ENCODE measurements at places on chromosomes 16 and 17. TPM values are rescaled to one million over a fixed set of nuclear protein-coding genes. Genes with fewer than 3 reads are reported as not detected.

DNA sequence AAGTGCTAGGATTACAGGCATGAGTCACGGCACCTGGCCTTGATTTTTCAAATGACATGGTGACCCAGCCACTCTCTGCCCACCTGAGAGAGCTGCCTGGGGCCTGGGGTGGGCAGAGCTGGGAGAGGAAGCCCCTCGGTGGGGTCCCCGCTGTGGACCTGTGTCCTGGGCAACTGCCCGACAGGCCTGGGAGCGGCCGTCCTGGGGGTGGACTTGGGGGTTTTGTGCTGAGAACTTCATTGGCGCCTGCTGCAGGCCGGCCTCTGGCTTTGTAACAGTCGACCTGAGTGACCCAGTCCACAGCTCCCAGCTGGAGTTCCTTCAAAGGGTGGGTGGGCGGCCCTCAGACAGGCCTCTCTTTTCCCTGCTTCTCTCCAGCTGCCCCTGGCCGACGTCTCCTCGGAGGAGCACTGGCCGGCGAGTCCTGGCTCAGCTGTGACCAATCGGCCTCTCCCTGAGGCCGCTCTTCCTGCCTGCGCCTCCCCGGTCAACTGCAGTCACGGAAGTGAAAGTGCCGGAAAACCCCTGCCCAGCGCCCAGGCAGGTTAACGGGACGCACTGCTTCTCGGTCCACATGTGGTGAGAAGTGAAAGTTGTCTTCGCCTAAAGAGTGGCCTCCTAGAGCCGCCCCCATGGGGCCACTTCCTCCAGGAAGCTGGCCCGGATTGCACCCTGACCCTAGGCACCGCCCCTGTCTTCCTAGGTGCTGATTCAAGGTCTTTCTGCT, 5.5 kb downstream of the CBFA2T3 start:
- no peak for DNase-seq

DNA sequence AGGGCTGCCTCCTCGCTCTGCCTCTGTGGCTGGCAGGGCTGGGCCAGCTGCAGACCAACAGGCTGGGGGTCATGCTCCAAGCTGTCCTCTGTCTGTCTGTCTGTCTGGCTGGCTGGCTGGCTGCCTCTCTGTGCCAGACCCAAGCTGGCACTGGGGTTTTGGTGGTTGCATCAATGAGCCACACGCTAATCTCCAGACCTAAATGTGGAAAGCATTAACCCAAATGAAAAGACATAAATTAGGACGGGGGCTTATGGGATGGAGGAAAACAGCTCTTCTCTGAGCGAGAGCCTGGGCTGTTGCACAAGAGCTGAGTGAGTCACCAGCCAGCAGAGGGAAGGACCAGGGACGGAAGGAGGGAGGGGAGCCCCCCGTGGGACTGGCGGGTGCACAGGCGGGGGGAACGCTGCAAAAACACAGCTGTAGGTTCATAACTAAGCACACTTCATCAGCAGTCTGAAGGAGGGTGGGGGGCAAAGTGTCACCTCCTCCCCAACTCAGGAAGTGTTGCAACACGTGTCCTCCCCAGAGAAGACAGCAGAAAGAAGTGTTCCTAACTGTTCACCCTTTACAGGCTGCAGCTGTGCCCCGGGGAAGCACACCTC, 83.4 kb downstream of the GAS7 start:
- peak; percentile 68 for DNase-seq

GRCh38 chr17:17729620-17730249, 48.5 kb downstream of the RAI1 start:
- peak; percentile 57 for DNase-seq

The UBTF gene
- 138 TPM for polyA plus RNA-seq

DNA sequence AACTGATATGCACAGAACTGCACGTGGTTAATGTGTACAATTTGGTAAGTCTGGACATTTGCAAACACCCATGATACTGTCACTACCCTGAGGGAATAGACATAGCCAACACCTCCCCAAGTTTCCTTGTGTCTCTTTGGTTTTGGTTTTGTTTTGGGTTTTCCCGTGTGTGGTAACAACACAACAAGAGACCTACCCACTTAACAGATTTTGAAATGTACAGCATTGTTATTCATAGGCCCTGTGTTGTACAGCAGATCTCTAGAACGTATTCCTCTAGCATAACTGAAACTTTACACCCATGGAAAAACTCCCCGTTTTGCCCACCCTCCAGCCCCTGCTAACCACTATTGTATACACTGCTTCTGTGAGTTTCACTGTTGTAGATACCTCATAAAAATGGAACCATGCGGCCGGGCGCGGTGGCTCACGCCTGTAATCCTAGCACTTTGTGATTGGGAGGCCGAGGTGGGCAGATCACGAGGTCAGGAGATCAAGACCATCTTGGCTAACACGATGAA, 76.3 kb upstream of the TBC1D3K start:
- no peak for DNase-seq

The KRTAP2-3 gene
- not detected for polyA plus RNA-seq

The OTOA gene
- polyA plus RNA-seq, result 0.09 TPM

DNA sequence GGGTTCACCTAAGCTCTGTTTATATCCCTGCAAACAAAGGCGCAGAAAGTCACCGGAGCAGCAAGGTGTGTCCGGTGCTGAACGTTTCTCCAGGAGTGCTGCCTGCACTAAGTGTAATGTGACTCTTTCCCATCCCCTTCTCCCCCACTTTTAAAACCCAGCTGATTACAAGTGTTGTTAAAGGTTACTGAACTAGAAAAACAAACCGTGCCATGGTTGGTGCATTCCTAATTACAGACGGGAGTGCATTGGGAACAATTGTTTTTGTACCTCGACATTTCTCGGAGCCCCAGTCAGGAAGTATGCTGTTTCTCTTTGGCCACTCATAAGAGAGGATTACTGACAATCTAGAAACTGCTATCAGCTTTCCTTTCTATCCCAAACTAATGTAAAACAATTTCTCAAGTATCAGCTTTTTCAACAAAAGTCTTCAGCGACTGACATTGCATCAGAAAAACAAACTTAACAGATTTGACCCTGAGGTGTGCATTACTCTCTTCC, 441.0 kb upstream of the SALL1 start:
- DNase-seq, result peak; percentile 90

The RECQL5 gene
- polyA plus RNA-seq, result 43.5 TPM

The CD300LB gene
- 0.24 TPM for polyA plus RNA-seq

DNA sequence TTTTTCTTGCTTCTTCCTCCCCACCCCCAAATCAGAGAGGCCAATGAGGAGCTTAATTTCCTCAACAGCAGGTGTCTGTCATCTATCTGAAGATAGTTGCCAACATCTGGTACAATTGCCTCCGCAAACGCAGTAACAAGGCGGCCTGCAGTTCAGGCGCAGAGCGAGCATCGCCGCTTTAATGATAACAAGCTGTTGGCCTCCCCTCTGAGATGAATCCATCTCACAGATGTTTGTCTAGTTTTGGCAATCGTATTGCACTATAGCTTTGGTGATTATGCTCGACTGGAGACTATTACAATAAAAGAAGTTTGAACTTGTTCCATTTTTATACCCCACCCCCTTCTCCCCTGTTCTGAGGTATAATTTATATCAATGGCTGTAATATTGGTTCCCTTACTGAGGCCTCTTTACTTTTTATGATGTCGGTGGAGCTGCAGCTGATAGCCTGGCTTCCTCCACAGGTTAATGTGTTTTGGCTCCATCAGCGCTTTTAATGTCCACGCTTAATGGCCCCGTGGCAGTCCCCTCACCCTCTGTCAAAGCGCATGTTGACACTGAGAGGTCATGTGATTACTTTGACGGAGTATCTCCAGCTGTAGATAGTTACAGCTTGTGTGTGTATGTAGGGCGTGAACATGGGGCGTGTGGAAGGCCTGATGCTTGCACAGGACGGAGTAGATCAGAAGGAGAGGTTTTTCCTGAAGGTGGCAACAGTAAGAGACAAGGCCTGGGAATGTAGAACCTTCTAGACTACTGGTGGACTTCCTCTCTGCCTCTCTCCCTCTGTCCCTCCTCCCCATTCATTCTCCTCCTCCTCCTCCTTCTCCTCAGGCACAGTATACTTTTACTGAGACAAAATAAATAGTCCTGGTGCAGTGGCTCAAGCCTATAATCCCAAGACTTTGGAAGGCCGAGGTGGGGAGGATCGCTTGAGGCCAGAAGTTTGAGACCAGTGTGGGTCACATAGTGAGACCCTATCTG, 164.7 kb downstream of the MSI2 start:
- DNase-seq, result peak; percentile 88

DNA sequence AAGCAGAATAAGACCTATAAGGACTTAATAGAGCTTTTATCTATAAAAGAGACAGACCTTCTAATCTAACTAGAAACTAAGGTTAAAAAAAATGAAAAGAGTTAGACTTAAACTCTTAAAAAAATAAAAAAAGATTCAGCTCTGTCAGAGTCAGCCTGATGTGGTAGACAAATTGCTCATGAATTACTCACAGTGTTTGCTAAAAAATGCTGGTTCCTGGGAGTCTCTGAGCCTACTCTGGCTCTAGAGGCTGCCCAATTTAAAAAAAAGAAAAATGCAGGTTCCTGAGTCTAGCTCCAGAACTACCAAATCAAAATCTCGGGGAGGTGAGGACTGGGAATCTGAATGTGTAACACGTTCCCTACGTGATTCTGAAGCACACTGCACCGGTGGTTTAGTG, 18.1 kb downstream of the SOST start:
- DNase-seq, result no peak
